ENCODE measurements at places on chromosomes 12 and 14.

DNA sequence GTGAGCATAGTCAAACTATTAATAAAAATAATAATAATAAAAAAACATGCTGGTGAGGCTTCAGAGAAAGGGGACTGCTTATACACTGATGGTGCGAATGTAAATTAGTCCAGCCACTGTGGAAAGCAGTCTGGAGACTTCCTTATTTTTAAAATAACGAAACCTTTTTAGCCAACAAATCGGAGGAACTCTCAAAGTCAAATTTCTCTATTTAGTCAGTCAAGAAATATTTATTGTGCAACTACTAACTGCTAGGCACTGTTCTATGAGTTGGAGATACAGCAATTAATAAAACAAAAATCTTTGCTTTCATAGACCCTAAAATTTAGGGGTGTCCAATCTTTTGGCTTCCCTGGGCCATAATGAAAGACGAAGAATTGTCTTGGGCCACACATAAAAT lies 10.8 kb downstream of the TAOK3 start:
- no peak for DNase-seq

- no peak for DNase-seq
These were observed 2.8 kb upstream of the LTBP2 start for GRCh38 chr14:74614508-74615495.

- no peak for DNase-seq
These were observed 72.2 kb downstream of the SPTB start for GRCh38 chr14:64807551-64807950.

GRCh38 chr14:99325016-99325415 lies 53.0 kb upstream of the BCL11B start:
- DNase-seq, result no peak

DNA sequence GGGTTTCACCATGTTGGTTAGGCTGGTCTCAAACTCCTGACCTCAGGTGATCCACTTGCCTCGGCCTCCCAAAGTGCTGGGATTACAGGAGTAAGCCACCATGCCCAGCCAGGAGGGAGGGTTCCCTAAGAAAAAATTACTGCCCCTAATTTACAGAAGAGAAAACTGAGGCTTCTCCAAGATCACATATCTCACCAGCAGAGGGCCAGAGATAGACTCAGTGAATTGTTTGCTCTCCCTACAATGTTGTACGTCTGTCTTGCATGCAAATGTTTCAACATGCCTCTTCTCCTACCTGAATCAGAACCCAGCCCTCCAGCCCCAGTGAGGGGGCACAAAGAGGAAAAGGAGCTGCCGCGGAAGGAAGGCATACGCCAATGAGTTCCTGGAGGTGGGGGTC lies 48.3 kb upstream of the TMEM263 start:
- DNase-seq, result no peak

DNA sequence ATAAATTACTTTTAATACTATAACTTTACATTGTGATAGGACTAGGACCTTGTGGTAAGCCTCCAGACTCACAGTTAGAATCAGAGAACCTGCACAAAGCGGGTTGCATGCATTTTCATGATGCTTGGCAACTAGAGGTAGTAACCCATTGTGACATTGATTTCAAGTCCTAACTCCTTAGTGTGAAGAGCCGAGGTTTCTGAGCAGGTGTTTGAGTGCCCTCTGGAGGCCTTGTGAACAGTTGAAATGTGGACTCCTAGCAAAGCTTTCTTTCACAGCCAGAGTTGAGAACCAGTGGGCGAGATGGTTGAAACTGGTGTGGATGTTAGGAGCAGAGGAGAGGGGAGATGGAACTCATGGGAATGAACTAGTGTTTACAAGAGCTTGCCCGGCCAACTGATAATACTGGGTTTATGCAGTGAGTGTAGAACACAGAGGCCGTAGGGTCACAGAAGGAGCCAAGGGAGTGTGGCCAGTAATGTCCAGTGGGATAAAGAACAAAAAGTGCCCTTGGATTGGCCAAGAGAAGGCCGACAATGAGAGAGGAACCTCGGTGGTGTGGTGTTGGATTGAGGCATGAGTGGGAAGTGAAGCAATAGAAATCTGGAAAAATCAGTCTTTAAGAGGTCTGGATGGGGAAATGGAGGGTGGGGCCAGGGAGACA lies 10.9 kb downstream of the ZNF664 start:
- peak; percentile 68 for DNase-seq

DNA sequence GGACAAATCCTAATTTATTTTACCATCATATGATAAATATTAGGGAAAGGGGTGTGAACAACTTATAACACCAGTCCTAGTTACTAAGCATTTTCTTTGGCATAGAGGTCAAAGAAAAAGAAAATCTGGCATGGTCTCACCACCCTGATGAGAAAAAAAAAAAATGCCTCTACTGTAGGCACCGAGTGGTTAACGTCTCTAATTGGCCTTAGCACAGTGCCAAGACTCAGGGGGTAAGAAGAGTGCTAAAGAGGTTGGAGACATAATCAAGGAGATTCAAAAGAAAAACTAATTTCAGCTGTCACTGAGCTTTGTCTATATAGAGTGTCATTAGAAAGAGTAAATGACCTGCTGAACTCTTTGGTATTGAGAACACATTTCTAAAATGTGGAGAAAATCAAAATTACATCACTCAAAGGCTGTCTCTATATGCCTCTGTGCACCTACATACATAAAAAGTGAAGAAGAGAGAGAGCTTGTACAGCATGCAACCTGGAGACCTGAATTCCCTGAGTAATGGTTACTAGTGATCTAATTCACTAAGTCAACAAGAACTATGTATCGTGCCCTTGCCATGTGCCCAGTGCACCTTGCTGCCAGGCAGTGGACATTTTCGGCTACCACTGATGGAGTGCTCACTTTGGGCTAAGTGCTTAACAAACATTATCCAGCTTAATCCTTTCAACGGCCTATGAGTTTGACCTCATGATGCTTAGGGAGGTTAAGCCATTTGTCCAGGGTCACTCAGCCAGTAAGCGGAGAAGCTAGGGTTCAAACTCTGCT lies 113.8 kb upstream of the G2E3 start:
- no peak for DNase-seq

- no peak for DNase-seq
These were observed 343.4 kb upstream of the LMO3 start for GRCh38 chr12:16949371-16949770.

DNA sequence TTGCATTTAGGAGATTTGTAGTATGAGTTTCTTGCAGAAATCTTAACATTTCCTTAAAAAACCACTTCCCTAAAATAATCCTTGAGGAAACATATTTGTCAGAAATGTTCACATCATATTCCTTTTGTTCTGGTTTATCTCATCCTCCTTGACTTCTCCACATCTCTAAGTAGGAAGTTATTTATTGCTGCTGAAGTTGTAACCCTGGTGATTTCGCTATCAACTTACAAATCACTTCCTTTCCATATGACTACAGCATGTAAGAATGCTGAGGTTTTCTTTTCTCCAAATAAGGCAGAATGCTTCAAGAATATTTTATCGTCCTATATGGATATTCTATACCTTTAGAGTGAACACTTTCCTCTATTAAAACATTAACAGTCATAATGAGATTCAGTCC lies 751.7 kb downstream of the NRXN3 start:
- DNase-seq, result peak; percentile 47

DNA sequence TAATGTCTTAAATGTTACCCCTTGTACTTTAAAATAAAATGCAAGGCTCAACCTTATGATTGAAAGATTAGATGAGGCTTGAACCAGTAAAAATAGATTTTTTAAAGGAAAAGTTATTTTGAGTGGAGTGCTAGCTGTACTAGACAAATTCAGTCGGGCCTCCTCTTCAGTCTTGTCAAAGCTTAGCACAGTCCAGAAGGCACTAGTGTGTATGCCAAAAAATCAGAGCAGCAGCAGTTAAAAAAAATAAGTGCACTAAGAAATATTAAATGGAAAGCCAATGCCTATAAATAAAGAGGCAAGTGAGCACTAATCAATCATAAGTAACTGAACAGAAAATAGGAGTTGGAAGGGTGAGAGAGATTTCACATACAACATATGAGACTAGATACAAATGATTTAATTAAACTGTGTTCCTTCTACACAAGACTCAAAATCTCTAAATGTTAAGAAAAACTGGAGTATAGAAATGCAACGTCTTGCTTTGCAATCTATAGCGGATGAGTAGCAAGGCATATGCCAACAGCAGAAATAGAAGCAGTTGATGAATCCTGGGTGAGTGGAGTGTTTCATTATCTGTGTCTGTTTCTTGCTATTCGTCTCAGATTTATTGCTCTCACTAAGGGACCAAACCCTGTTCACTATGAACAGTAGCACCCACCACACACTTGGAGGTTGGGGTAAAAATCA lies 172.1 kb downstream of the ETNK1 start:
- DNase-seq, result no peak

DNA sequence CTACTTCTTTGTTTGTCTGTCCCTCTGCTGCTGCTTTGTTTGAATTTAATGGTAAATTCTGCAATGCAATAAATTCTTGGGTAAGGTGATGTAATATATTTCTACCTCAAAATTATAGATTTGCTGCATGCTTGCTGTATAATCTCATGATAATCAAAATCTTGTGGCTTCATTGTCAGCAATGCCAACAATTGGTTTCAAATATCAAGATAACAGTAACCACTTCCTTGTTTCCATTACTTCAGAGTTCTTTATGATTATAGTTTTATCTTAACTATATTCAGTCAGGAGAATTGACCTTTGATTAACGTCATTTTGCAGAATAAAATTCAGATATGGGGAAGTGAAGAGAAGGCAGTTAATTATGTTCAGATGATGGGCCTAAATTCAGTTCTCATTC lies 30.2 kb upstream of the RNU6-8 start:
- peak; percentile 43 for DNase-seq

DNA sequence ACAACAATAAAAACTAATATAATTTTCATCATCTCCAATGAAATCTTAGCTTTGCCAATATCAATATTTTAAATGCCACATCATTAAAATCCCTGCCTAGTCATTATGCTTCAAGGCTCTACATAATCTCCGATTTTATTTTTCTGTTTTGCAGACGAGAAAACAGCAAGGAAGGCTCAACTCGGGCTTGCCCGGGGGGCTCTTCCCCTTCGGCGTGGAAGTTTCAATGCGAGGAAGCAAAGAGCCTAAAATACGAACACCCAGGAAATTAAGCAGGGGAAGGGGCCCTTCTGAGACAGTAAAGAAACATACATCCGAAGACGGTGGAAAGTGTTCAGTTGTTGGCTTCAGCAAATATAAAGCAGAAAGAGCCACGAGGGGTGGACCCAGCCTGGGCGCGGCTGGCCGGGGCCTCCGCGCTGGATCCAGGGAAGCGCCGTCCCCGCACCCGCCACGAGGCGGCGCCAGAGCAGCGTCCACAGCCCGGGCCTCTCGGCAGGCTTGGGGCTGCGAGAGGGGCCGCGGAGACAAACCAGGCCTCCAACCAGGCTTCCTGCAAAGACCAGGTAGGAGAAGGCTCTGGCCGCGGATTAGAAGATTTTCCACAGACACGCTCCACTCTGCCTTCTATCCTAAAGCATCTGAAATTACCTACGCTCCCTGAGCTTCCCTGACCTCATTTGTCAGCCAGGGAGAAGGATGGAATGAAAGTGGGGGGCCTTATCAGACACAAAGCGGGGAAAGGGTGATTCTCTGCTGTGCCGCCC lies 77.2 kb downstream of the SERPINA3 start:
- DNase-seq, result peak; percentile 65

- no peak for DNase-seq
These were observed 124.2 kb downstream of the NTF3 start for GRCh38 chr12:5556033-5556614.

DNA sequence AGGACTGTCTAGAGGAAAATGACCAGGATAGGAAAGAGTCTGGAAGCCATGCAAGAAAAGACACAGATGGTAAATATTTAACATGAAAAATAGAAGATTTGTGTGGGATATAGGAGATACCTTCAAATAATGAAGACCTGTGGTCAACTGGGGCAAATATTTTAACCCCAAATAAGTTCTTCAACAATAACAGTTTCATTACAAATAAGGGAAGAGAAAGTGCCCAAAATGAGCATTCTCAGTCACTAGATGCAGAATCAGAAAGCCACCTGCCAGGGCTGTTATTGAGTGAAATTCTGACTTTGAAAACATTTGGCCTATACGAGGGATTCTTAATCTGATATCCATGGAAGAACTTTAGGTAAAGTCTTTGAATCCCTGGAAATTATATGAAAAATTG lies 231.2 kb upstream of the PLEKHG7 start:
- no peak for DNase-seq

All from common myeloid progenitor, CD34-positive (primary cell).